Esophagus muscularis mucosa (tissue), 4 donors: ENCODE measurements at places on chromosomes 3 and 15.

GRCh38 chr3:132071043-132071442 is 36.2 kb upstream of the CPNE4 start:
- no peak for DNase-seq

- no peak for DNase-seq
Observed at GRCh38 chr15:84749111-84749991, 959 bp downstream of the ZNF592 start.

DNA sequence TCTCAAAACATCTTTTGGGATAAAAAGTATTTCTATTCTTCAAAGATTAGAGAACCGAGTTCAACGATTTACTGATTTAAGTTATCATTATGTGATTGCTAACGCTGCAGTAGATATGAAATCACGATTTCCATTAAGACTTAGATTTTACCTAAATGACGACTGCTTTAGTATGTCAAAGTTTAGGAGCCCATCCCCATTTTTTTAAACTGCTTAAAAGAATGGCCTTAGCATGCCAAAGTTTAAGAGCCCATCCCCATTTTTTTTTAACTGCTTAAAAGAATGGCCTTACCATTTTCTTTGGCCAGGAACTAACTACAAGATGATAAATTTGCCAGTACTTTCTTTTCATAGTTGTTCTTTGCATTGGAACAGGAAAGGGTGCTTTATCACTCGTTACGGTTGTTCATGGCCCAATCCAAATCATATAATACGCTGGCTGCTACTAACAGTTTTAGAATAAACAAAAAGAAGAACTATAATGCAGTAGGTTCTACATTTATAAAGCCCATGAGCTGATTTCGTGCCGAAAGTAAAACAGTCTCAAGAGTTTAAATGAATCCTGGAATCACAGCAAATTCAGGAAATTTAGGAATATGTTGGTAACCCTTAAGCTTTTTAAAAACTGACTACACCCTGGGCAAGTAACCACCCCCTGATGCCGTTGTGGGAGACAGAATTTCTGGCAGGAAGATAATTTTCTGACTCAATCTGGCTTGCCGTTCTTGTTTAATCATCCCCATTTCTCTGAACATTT is 869 bp upstream of the TSC22D2 start:
- no peak for DNase-seq

- no peak for DNase-seq
Observed at GRCh38 chr3:170470063-170471016, 51.7 kb downstream of the CLDN11 start.

DNA sequence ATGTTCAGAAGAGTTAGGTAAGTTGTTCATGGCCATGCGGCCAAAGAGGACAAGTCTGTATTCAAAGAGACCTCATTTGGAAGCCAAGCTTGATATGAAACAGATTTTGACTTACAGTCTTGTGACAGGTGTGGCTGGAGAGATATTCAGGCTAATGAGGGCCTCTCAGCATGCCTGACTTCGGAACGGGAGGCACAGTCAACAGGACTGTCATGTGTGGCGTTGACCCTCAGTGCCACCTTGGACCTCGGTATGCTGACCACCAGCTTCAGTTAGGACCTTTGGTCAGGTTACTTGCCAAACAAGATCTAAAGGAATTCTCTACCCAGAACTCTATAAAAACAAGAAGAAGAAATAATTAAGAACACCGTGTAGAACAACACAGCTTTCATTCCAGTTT is 124.1 kb downstream of the CHST2 start:
- DNase-seq: no peak

DNA sequence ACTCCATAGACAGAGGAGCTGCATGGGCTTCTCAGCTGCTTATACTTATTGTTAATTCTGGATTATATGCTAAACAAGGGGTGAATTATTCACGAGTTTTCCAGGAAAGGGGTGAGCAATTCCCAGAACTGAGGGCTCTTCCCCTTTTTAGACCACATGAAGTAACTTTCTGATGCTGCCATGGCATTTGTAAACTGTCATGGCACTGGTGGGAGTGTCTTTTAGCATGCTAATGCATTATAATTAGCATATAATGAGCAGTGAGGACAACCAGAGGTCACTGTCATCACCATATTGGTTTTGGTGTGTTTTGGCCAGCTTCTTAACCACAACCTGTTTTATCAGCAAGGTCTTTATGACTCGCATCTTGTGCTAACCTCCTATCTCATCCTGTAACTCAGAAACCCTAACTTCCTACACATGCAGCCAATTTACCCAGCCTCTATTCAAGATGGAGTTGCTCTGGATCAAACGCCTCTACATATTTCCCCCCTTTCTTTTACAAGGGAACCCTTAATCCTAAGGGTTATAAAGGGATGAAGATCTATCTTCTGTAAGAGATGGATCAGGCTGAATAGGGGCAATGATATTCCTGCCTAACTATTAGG is 12.1 kb upstream of the DMXL2 start:
- no peak for DNase-seq

DNA sequence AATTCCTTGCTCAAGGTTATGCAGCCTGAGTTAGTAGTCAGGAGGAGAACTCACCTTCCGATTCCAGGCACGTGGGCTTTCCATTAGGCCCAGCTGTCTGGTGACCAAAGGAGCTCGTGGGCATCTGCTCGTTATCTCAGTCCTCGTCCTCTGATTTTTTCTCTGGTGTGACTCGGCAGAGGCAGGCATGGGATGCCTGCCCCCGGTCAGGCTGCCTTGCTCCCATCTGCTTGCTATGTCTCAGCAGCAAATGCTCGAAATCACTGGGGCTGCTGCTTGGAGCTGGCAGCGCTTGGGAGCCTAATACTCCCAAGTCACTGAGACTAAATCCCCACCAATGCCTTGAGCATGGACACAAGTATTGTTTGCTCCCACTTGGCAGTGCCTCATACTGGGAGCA is 84.5 kb upstream of the NMNAT3 start:
- DNase-seq: no peak

GRCh38 chr3:108036401-108036800 is 54.4 kb downstream of the CD47 start:
- no peak for DNase-seq

GRCh38 chr3:112134335-112135124 is 1.5 kb upstream of the GCSAM start:
- no peak for DNase-seq

GRCh38 chr3:172355836-172356235 is 92.4 kb downstream of the GHSR start:
- no peak for DNase-seq

GRCh38 chr3:182713111-182713510 is 80.2 kb upstream of the ATP11B start:
- no peak for DNase-seq

GRCh38 chr3:67898916-67899315 is 244.5 kb upstream of the SUCLG2 start:
- no peak for DNase-seq

GRCh38 chr15:78239811-78240210 is 5.4 kb upstream of the ACSBG1 start:
- no peak for DNase-seq
